ENCODE measurements at places on chromosomes 12 and 14.

GRCh38 chr12:51395283-51396230 is 4.4 kb upstream of the GALNT6 start:
- H3K36me3 ChIP-seq = no peaks in the 10 kb centered on the region
- H3K27me3 ChIP-seq = peaks cover 60% of the 10 kb centered on the region
- H3K4me3 ChIP-seq = no peak overlapping the region
- no peak overlapping the region for H3K27ac ChIP-seq
- DNase-seq = no peak

GRCh38 chr12:64181430-64182291 is 40.4 kb downstream of the KICS2 start:
- H3K4me1 ChIP-seq = peaks cover 6% of the 10 kb centered on the region
- peak; percentile 6 for DNase-seq
- no peak overlapping the region for H3K27ac ChIP-seq
- H3K36me3 ChIP-seq = no peaks in the 10 kb centered on the region
- H3K27me3 ChIP-seq = peaks cover 8% of the 10 kb centered on the region

- H3K4me1 ChIP-seq = no peaks in the 10 kb centered on the region
- no peaks in the 10 kb centered on the region for H3K36me3 ChIP-seq
- DNase-seq = no peak
- H3K27me3 ChIP-seq = no peaks in the 10 kb centered on the region
Observed at GRCh38 chr12:61111218-61111617, 1149.0 kb upstream of the USP15 start.

DNA sequence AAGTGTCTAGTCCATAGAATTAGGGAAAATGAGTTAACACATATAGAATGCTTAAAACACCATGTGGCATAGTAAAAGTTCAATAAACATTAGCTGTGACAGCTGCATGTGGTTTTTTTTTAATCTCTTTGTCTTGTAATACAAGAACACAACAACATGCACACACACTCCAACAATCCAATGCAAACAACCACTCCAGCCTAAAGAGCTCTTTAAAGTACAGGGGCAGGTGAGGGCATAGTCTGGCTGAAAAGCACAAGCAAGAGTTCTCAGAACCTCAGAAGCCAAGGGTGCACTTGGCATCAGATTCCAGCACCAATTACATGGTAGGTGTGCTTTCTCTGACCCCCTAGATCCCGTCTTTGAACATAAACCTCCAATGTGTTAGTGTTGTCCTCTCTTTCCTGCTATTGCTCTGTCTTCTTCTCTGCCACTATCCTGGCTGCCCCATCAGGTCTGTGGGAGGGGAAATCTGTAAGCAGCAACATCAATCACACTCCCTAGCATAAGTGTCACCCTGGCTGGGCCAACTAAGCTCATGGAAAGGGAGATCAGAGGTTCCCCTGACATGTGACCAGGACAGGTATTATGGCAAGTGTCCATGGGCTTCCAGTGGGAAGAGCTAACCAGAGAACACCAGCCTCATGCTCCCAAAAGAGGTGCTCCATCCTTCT is 91.0 kb downstream of the SLC8A3 start:
- H3K36me3 ChIP-seq = no peaks in the 10 kb centered on the region
- H3K27me3 ChIP-seq = no peaks in the 10 kb centered on the region
- DNase-seq = peak; percentile 6
- no peak overlapping the region for H3K4me3 ChIP-seq
- peaks cover 22% of the 10 kb centered on the region for H3K4me1 ChIP-seq

GRCh38 chr12:56521209-56521589 is 421 bp upstream of the RBMS2 start:
- peak overlapping the region; percentile 89 for H3K27ac ChIP-seq
- peak overlapping the region; percentile 92 for H3K4me3 ChIP-seq
- no peak for DNase-seq
- no peaks in the 10 kb centered on the region for H3K36me3 ChIP-seq

DNA sequence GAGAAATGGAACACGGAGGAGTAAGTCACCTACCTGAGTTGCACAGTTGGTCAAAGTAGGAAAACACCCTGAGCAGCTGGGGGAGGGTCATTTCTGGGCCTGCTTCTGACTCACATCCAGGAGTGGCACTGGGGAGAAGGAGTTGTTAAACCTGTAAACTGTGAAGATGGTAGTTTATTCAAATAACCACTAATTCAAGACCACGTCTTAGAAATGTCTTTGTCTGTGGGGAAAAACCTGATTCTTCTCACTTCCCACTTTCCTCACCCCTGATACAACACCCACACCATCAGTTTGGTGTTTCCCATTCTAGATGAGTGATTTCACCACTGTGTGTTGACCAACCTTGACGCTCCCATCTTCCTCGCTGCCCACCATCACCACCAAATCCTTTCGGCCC is 207.1 kb downstream of the ANO4 start:
- no peak for DNase-seq
- H3K36me3 ChIP-seq = no peaks in the 10 kb centered on the region
- H3K27me3 ChIP-seq = no peaks in the 10 kb centered on the region
- no peak overlapping the region for H3K27ac ChIP-seq
- H3K4me3 ChIP-seq = no peak overlapping the region

DNA sequence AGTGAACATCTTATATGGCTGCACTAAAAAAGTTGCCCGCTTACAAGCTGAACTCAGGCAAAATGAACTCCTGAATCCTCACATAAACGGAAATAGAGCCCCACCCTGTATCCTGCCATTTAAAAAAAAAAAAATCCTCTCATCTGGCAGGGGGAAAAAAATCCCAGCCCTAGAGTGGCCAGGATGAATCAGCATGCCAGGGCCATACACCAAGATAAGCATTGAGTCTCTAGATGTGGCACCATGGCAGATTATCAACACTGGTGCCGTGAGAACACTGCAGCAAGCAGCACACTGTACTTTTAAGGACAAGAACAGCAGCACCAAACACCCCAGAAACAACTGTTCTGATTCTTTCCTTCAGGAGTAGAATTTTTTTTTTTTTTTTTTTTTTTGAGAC is 65.5 kb downstream of the RASSF3 start:
- H3K36me3 ChIP-seq = no peaks in the 10 kb centered on the region
- peak overlapping the region; percentile 51 for H3K27ac ChIP-seq
- DNase-seq = no peak
- no peaks in the 10 kb centered on the region for H3K27me3 ChIP-seq
- H3K4me1 ChIP-seq = peaks cover 63% of the 10 kb centered on the region

DNA sequence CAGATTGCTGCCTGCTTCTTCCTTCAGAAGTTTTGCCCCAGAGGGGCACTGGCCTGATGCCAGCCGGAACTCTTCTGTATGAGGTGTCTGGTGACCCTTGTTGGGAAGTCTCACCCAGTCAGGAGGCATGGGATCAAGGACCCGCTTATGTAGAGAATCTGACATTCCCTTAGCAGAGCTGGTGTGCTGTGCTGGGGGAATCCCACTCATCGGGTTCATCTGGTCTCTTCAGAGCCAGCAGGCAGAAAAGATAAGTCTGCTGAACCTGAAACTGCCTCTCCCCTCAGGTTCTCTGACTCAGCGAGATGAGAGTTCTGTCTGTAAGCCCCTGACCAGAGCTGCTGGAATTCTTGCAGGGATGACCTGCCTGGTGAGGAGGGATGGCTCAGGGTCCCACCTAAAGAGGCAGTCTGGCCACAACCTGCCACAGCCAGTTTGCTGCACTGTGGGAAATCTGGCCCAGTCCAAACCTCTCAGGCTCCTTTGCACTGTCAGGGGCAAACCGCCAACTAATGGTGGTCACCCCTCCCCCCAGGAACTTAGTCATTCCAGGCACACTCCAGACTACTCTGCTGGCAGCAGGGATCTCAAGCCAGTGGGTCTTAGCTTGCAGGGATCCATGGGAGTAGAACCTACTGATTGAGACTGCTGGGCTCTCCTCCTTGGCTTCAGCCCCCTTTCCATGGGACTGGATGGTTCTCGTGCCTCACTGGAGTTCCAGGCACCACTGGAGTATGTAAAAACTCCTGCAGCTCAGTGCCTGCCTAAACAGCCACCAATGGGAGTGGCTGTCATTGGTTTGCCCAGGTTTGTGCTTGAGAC is 4.1 kb downstream of the CLEC2D start:
- no peaks in the 10 kb centered on the region for H3K27me3 ChIP-seq
- H3K27ac ChIP-seq = no peak overlapping the region
- no peak for DNase-seq
- H3K4me3 ChIP-seq = no peak overlapping the region
- peaks cover 7% of the 10 kb centered on the region for H3K4me1 ChIP-seq
- peaks cover 80% of the 10 kb centered on the region for H3K36me3 ChIP-seq

- peaks cover 11% of the 10 kb centered on the region for H3K36me3 ChIP-seq
- peak overlapping the region; percentile 98 for H3K27ac ChIP-seq
- peak overlapping the region; percentile 97 for H3K4me3 ChIP-seq
- H3K4me1 ChIP-seq = peaks cover 51% of the 10 kb centered on the region
- H3K27me3 ChIP-seq = no peaks in the 10 kb centered on the region
- DNase-seq = no peak
Observed at GRCh38 chr12:93441081-93441616, 598 bp downstream of the UBE2N start.

- DNase-seq = peak; percentile 61
- H3K4me1 ChIP-seq = peaks cover 33% of the 10 kb centered on the region
- H3K4me3 ChIP-seq = peak overlapping the region; percentile 95
- H3K27ac ChIP-seq = peak overlapping the region; percentile 85
- H3K27me3 ChIP-seq = no peaks in the 10 kb centered on the region
Observed at GRCh38 chr14:52553671-52554575, 1.3 kb downstream of the GPR137C start.

DNA sequence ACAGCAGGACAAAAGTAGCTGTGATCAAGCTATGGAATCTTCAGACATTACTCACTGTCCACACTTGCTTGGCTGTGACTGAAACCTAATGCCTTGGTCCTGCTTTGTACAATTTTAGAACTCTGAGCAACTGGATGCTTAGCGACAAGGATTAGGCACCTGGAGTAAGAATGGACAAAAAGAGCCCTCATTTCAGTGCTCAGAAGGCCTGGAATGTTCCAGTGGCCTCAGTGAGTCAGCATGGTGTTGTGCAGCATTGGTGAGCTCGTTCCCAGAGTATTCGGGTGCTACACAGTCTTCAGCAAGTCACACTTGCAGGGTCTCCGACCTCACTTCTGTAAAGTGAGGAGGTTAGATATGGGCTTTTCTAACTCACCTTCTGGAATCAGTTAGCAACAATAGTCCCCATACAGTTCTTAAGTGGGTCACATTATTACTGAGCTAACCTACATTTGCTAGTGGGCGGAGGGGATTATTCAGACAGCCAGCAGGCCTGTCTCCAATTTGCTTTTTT is 108.0 kb upstream of the MDM1 start:
- no peak for DNase-seq
- H3K27ac ChIP-seq = no peak overlapping the region
- H3K27me3 ChIP-seq = no peaks in the 10 kb centered on the region
- peaks cover 9% of the 10 kb centered on the region for H3K36me3 ChIP-seq
- H3K4me3 ChIP-seq = no peak overlapping the region

DNA sequence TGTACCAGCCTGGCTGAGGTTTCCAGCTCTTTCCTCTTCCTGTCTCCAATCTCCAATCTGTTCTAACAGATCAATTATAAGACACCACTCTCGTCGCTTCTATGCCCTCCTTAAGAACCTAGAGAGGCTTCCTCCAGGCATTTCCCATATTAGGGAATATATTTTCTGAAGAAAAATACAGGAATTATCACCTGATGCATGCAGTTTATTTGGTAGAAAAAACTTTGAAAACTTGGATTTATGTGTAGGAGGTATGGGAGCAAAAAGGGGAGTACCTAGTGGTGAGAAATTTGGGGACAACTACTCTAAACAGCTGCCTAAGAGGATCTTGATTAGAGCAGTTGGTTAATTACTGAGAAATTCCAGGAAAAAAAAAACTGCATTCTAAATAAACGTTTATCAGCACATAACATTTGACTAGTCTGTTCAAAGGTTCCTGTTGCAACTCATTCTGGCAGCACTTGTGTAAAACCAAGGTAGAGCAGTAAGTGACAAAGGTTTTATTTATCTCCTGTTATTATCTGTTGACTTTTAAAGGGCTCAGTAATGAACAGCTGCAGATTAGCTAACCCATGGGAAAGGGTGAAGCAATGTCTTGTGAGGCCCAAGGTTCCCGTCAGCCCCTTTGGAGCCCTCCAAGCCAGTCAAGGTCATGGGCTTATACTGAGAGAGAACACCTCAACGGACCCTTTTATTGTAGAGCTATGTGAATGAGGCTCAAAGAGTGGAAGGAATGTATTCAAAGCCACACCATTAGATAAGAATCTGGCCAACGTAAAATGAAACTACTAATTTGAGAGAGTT is 36.4 kb upstream of the NR1H4 start:
- peaks cover 4% of the 10 kb centered on the region for H3K27me3 ChIP-seq
- H3K4me3 ChIP-seq = no peak overlapping the region
- no peak for DNase-seq
- H3K4me1 ChIP-seq = no peaks in the 10 kb centered on the region
- no peak overlapping the region for H3K27ac ChIP-seq

Measured in nephron progenitor cell (in vitro differentiated cells).